ENCODE measurements at places on chromosomes 2 and 18.

GRCh38 chr2:217989221-217989948 is 13.4 kb downstream of the TNS1 start:
- no peak for DNase-seq

- no peak for DNase-seq
Observed at GRCh38 chr2:64792300-64792699, 138.6 kb upstream of the SERTAD2 start.

GRCh38 chr18:2409906-2410305 is 161.4 kb downstream of the METTL4 start:
- no peak for DNase-seq

DNA sequence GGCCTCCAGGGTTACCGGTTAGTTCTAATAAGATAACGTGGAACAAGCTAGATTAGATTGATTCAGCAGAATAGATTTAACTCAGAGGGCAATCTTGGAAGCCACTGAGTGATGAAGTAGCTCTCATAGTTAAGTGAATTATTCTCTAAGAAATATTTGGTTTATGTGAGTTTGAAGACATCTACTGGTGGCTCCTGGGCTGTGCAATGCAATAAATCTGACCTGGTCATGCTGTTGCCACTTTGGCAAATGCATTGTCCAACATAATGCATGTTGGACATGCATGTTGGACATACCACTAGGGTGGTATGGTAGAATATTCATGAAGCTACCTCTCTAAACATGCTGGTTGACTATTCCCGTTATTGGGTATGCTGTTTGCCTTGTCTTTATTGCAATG is 493.7 kb upstream of the VRK2 start:
- DNase-seq, result no peak

- DNase-seq, result no peak
Observed at GRCh38 chr2:105584435-105585010, 160.2 kb upstream of the NCK2 start.

- DNase-seq, result no peak
Observed at GRCh38 chr2:147392180-147392579, 452.6 kb upstream of the ACVR2A start.

DNA sequence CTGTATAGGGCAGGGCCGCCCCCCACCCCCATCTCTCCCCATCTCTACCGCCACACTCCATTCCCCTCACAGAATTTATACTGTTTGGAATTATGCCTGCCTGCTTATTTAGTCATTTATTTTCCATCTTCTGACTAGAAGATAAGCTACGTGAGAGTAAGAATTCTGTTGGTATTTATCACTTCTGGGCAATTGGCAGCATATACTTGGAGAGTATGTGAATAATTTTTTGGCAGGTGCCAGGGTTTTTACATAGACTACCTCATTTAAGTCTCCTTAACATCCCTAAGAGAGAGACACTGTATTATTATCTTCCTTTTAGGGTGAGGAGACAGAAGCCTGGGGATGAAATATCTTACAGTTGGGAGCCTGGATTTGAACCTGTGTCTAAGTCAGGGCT is 45.0 kb downstream of the SLC4A1AP start:
- DNase-seq, result no peak

DNA sequence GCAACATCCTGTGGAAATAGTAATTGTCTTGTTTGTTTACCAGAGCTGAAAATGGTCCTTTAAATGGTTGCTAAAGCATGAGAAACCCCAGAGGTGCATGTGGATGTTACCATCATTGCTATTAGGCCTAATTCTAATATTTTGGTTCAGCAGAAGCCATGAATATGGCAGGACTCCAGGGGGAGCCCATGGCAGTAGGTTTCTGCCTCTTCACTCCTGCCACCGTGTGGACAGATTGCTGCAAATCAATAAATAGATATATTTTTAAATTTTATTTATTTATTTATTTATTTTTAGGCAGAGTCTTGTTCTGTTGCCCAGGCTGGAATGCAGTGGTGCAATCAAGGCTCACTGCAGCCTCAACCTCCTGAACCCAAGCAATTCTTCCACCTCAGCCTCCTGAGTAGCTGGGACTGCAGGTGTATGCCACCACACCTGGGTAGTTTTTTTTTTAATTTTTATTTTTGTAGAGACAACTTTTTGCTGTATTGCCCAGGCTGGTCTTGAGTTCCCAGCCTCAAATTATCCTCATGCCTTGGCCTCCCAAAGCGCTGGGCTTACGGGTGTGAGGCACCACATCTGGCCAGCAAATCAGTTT is 54.9 kb upstream of the CAPN13 start:
- peak; percentile 65 for DNase-seq

Measured in WTC11 (cell line).